ENCODE measurements at places on chromosomes 4 and X. TPM values are rescaled to one million over a fixed set of nuclear protein-coding genes. Genes with fewer than 3 reads are reported as not detected.

DNA sequence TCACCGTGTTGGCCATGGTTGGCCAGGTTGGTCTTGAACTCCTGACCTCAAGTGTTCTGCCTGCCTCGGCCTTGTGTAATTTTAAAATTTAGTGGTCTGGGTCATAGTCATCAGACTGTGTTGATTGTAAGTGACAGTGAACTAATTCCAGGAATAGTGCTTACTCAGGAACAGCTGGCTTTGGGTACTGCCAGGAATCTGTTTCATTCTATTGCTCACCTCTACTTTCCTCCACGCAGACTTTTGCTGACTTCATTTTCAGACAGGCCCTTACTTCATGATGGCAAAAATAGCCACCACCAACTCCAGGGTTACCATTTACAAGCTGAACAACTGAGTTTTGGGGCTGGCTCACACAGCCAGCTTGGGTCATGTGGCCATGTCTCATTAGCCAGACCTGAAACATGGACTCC, 54.6 kb downstream of the FNIP2 start:
- peak overlapping the region; percentile 48 for H3K27ac ChIP-seq
- H3K27me3 ChIP-seq: no peaks in the 10 kb centered on the region
- H3K4me1 ChIP-seq: no peaks in the 10 kb centered on the region
- no peak for DNase-seq

DNA sequence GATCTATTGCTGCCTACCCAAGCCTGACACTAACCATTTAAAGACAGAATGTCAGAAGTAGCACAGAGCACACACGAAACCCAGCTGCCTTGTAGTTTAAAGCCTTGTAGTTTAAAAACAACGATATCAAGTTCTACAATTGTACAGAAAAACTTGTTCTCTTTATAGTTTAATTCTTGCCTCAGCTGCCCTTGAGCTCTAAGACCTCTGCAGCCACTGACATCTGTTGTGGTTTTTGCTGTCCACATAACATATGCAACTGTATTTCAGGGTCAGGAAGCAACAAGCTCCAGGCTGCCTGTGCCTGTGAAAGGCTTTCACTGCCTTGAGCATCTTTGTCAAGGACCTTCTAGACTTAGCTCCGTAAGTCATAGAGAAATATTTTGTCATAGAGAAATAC, 227.2 kb downstream of the SPCS3 start:
- no peaks in the 10 kb centered on the region for H3K4me1 ChIP-seq
- H3K4me3 ChIP-seq: no peak overlapping the region
- no peaks in the 10 kb centered on the region for H3K36me3 ChIP-seq
- DNase-seq: no peak

DNA sequence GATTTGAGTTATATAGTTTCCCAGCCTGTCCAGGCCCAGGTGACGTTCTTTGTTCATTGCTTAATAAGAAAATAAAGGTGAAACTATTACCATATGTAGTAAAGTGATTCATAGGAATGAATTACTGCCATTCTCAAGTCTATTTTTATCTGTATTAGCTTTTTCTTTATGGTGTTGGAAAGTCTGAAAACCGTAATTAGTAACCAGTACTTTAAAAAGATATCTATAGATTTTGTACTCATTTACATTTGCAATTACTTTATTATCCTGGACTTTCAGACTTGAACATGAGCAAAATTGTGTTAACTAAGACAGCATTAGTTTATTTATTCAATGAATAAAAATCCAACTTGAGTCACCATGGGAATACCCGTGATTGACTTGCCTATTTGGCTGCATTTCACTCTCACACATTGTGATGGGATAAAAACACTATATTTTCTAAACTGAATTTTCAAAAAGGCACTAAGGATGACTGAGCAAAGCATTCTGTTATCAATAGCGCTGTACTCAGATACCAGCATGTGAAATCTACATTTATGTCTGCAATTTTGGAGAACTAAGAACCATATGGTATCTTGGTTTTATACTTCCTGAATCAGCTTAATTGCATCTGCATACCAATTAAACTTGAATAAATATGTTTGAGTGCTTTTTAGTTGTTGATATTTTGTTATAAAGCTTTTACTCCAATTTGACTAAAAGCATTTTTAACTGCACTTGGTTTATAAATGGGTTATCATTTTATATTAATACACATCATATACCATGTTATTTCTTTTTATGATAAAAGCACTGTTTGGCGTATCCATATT, 154.6 kb downstream of the CCSER1 start:
- H3K36me3 ChIP-seq: no peaks in the 10 kb centered on the region
- no peaks in the 10 kb centered on the region for H3K27me3 ChIP-seq
- H3K27ac ChIP-seq: no peak overlapping the region

DNA sequence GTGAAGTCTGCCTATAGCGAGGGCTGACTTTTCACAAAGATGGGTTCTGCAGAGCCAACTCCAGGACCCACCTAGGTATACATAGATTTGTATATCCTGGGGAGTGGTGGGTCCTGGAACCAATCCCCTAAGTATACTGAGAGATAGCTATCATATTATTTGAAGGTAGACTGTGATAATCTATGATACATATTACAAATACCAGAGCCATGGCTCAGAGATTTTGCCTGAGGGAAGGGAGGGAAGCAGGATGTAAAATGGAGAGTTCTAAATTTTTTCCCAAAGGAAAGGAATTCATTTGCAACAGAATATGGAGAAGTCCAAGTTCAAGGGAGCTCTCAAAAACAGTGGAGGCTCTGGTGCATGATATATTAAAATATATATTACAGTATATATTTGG, 7.2 kb downstream of the TCEAL3 start:
- no peak for DNase-seq
- no peaks in the 10 kb centered on the region for H3K4me1 ChIP-seq
- H3K4me3 ChIP-seq: no peak overlapping the region
- H3K36me3 ChIP-seq: no peaks in the 10 kb centered on the region

DNA sequence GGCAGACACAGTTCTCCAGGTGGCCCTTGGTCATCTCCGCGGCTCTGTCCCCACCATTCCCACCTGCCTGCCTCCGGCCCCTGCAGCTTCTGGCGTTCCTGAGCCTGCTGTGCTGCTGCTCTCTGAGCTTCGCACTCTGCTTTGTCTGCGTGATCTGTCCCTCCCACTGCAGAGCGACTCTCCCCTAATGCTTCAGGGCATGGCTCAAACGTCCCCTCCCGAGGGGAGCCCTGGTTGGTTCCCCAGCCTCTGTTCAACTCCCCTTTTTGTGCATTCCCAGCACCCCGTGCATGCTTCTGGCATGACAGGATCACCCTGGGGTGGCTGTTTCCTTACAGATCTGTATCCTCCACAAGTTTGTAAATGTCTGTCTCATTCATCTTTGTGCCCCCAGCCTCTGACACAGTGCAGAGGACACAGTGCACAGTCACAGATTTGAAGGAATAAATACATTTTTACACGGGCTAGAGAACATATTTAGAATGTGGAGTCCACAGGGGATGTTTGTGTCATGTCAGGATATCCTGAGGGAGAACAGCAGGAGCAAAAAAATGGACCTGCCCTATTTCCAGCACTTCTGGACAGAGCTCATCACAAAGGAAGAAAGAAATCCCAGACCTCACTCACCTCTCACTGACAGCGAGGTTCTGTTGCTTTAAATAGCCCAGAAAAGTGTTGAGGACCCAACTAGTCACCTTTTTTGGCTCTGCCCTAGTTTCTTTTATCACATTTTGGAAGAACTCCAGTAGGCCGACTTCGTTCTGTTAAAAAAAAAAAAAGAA, 72.6 kb downstream of the GATB start:
- H3K4me3 ChIP-seq: no peak overlapping the region
- H3K27ac ChIP-seq: no peak overlapping the region
- DNase-seq: no peak

ZNF711 gene
- not detected for total RNA-seq

DNA sequence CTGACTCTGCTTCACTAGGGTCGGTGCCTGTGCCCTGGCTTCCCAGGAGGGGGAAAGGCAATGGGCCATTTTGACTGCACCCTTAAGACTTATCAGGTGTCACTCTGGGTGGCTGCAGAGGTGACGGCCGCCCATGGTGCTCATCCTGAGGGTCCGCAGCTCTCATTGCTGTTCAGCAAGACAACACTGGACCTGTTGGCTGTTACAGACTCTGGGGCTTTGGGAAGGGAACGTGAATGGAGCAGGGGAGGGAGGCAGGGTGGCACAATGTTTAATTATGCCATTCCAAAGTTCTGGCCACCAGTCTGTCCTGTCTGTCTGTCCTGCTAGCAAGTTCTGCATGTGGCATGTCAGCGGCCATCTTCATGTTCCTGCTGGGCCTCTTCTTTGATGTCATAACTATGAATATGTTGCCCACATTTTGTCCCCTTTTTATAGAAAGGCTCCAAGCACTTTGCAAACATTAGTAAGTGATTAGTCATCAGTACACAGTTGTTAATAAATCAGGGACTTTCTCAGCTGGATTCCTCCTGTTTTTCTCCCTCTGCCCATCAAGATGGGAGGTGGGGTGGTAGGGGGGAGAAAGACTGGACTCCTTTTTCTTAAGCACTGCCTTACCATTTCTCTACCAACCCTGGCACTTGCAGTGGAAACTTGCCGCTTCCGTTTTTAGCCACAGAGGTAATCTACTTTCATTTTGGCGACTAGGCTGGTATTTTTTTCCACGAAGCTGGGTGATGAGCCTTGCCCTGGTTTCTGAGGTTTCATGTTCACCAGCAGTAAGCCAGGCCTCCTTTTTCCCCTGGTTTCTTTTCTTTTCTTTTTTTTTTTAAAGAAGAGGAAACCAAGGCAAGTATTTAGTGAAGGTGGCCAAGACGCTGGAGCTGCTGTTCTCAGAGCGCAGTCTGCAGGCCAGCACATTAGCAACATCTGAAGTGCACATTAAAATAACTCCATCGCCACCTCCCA, 88.6 kb upstream of the TRIM2 start:
- no peak overlapping the region for H3K27ac ChIP-seq
- H3K4me3 ChIP-seq: no peak overlapping the region
- no peak for DNase-seq
- no peaks in the 10 kb centered on the region for H3K36me3 ChIP-seq

DNA sequence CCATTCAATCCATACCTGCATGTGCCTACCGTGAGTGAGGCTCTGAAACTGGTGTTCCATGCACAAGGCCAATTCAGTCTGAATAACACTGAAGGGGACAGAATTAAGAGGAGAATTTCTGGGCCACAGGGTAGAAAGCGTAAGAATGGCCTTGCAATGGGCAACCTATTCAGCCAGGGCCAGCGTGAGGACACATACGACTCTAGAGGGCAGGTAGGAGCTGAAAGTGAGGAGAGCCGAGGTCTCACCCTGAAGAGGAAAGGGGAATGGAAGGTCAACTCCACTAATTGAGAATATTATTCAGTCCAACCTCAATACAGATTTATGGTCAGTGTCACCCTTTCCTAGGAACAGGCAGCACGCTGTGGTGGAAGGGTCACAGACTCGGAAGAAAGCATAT, 202.2 kb downstream of the TRIML1 start:
- DNase-seq: no peak
- H3K4me1 ChIP-seq: no peaks in the 10 kb centered on the region
- no peak overlapping the region for H3K27ac ChIP-seq
- H3K4me3 ChIP-seq: no peak overlapping the region
- H3K27me3 ChIP-seq: no peaks in the 10 kb centered on the region

CC2D2A gene
- 3.3 TPM for total RNA-seq
